ENCODE measurements at places on chromosomes 5 and 9. TPM values are rescaled to one million over a fixed set of nuclear protein-coding genes. Genes with fewer than 3 reads are reported as not detected.

DNA sequence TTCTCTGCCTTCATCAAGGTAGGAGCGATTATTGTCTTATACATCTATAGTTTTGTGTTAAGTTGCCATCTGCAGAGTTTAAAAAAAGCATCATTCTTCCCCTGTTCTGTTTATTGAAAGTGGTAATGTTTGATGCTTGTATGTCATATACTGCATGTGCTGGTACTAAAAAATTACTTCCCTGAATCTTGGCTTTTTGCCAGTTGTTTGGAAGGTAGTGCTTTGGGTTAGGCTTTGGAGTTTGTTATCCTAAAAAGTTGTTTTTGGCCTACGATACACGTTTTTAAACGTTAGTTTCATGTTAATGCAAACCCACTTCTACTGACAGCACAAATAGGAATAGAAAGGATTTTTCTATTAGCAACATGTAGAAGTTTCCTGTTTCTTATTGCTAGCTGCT, 158.3 kb downstream of the GIN1 start:
- no peak for DNase-seq

- no peak for DNase-seq
These were observed 101.5 kb upstream of the ARRDC3 start for GRCh38 chr5:91484662-91485061.

ARL10 gene
- 20.8 TPM for total RNA-seq

GRCh38 chr9:110886832-110887231, 151.4 kb downstream of the LPAR1 start:
- no peak for DNase-seq

GRCh38 chr9:130825351-130825651, 9.8 kb upstream of the ABL1 start:
- DNase-seq, result no peak

DNA sequence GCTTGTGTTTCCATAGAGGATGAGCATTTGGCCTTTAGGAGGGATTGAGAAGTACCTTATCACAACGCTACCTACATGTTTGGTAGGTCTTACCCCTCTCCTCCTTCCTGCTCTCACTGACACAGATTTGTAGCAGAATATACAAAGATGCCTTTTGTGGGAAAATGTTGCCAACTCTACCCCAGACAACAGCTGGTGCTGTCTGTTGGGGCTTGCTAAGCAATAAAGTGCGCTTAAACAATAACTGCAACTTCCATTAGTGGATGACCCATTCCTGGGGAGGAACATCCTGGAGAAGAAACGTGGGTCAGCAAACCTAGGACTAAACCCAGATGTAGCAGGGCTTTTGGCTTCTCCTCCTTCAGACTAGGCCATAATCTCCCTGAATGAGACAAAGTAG, 174.3 kb downstream of the EFNA5 start:
- no peak for DNase-seq

PCSK5 gene
- total RNA-seq, result 25.4 TPM

OTP gene
- not detected for total RNA-seq

LCN15 gene
- not detected for total RNA-seq

DMAC1 gene
- total RNA-seq, result 25.0 TPM

RAB3C gene
- total RNA-seq, result 2.0 TPM

- DNase-seq, result no peak
These were observed 83.0 kb upstream of the TNC start for GRCh38 chr9:115200711-115201505.

- no peak for DNase-seq
These were observed 60.4 kb upstream of the MOCS2 start for GRCh38 chr5:53169933-53170332.

ACOT12 gene
- total RNA-seq, result 0.21 TPM

IL31RA gene
- 0.26 TPM for total RNA-seq

- no peak for DNase-seq
These were observed 36.0 kb downstream of the SARDH start for GRCh38 chr9:133701981-133702797.

- DNase-seq, result no peak
These were observed 81.1 kb upstream of the RPS23 start for GRCh38 chr5:82359272-82359671.

MAP1B gene
- 99.2 TPM for total RNA-seq

DNA sequence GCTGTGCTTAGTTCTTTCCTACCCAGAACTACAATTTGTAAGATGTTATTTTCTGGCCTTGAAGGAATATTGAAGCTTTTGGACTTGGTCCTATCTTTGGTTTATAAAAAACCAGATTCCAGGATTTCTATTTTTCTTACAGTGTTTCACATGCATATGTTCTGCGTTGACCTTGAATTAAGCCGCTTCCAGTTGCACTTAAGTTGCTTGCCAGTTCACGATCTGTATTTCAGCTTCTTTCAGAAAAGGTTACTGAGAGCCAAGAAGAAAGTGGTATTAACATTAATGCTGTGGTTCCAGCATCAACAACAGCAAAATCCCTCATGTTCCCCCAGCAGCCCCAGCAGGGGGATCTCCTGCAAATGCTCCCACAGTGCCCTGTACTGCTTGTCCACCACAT, 156.4 kb upstream of the ADAMTS16 start:
- DNase-seq, result no peak

DNA sequence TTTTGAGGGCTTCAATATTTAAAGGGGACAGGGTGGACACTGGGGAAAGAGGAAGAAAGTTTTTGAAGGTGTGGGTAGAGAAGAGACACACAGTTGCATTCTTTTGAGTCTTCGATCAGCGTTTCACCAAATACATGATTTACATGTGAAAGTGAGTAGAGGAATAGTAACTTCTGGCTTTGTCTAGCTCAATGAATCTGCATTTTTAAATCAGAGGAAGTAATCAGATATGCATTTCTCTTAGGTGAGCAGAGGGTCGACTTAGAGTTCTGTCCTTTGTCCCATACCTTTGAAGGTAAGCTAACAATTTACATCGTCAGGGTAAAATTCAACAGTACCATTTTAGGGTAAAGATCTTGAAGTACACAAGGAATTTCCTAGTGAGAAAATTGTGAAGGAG, 406.4 kb upstream of the ZNF462 start:
- no peak for DNase-seq

DNA sequence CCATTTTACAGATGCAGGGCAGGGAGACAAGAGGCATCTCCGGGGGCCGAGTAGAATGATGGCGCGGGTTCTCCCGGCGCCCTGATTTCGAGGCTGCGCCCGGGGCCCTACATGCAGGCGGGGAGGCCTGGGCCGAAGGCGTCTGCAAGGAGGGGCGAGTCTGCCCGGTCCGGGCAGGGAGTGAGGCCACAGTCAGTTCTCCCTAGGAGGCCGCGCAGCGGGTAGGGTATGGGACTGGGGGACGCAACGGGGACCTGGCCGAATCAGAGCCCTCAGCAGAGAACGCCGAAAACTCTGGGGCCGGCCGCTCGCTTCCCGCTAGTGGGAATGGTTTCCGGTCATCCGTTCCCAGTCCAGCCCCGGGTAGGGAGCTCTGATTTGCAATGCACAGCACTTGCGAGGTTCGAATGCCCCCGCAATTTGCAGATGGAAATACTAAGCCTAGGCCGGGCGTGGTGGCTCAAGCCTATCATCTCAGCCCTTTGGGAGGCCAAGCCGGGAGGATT, 6.4 kb downstream of the TLX3 start:
- no peak for DNase-seq

- no peak for DNase-seq
These were observed 284.4 kb downstream of the KDM4C start for GRCh38 chr9:7042124-7042523.

DNA sequence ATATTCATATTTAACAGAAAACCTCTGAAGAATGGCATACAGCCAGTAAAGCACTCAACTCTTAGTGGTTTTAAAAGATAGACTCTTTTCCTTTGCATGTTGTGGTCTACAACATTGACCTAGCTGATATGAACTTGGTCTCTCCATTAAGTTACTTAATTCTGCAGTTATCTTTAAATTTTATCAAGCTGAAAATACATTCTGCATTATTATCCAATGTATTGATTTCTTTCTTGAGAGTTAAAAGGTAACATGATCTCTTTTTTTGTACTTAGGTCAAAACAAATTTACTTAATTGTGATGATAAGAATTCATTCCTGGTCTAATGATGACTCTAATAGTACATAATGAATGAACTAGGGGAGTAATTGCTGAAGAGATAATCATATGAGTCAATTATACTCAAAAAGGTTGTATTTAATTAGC, 132.9 kb downstream of the STARD4 start:
- no peak for DNase-seq

PCDHB4 gene
- 3.8 TPM for total RNA-seq

NEUROG1 gene
- not detected for total RNA-seq

LCN10 gene
- total RNA-seq, result not detected

- DNase-seq, result no peak
These were observed 178.5 kb upstream of the EGFLAM start for GRCh38 chr5:38079620-38080402.

DNA sequence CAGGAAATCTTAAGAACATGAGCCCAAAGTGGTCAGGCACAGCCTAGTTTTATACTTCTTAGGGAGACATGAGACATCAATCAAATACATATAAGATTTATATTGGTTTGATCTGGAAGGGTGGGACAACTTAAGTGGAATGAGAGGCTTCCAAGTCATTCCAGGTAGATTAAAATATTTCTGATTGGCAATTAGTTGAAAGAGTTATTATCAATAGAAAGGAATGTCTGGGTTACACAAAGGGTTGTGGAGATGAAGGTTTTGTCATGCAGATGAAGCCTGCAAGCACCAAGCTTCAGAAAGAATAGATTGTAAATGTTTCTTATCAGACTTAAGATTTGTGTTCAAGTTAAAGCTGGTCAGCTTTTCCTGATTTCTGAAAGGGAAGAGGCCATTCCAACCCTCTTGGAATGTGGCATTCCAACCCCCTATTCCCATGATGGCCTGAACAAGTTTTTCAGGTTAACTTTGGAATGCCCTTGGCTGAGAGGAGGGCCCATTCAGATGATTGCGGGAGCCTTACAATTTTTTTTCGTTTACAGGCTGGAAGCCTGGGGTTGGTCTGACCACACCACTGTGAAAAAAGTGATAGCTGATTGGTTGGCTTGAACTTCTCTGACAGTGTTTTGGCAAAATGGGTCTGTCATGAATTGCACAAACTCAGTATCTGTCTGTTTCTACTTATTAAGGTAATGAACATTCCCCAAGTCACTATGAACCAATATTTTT, 245.6 kb upstream of the RAI14 start:
- DNase-seq, result no peak

DNA sequence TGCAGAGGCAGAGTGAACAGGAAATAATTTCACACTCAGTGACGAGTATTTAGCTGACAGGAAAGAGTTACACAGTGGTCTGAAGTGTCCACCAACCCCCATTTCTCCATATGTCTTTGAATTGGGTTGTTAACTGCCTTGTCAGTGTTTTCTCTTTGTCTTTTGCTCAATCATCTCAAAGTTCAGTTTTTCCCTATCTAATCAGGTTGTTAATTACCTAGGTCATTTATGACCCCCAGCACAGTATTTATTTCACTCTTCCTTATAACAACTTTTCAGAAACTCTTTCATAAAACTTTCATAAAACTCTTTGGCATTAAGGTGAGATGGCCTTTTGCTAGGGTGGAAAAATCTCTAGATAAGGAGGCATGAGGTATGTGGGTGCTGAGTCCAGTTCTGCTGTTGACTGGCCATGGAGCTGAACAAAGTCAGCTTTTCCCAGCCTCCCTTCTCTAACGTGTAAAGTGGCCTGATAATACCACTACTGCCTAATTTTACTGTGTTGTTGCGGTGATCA, 5.2 kb upstream of the ALDOB start:
- DNase-seq, result no peak

NR6A1 gene
- total RNA-seq, result 1.4 TPM

GRCh38 chr5:124021776-124022175, 509.8 kb downstream of the CSNK1G3 start:
- DNase-seq, result no peak

DNA sequence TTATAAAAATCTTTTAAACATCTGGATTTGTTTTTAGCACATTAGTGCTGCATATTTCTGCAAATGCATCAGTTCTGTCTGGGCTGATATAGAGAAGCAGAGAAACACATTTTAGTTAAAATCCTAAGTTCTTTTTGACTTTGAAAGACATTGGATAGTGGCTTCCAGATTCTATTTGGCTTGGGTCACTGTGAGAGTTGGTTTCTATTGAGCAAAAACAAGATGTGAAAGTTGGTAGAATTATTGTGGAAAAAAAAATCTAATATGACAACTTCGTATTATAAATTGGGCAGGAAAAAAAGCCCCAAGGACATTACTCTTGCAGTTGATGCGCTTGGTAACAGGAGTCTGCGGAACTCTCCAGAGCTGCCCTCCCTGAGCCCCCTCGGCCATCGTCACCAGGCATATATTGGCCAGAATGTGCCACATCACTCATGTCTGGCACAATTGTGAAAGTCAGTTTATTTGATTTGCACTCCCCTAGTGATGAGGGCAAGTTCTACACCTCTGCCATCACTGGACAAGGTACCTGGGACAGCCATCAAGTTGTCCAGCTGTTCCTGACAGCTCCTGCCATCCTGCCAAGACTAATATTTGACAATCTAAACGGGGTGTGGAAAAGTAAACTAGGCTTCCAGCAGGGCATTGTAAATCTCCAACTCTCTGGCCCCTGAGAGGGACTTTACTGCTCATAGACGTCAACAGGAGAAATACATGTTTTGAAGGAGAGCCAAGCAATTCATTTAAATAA, 334.5 kb downstream of the TENT4A start:
- no peak for DNase-seq

SERF1A gene
- 6.7 TPM for total RNA-seq

DNA sequence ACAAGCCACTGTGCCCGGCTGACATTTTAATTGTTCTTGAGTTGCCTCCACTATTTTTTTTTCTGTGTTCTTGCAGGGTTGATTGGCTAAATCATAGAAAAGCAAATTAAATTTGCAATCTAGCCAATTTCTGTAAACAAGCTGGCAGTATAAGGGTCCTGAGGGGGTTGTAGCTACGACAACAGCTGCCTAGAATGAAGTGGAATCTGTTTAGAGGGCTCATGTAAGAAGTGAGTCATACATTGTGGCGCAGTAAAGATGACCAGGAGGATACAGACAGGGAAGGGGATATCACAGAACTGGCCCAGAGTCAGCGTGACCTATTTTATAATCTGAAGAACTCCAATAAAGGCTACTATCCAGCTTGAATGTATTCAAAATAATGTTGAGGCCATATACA, 82.2 kb upstream of the TLE1 start:
- DNase-seq, result no peak

FCN2 gene
- total RNA-seq, result not detected

DNA sequence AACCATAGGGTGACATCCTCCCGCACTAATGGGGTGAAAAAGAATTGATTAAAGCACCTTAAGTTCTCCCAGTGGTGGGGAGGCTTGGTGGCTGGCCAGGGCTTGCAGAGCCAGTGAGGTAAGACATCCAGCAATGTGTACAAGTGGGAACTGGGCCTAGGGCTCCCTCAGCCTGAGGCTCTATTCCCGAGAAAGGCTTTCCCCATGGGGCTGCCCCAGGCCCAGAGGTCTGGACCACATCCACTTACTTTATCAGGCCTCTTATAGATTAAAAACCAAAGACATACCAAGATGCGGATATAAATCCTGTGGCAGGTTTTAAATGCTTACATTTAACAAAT, 35.3 kb downstream of the C5orf15 start:
- no peak for DNase-seq

Measured in urinary bladder (tissue), 4 donors.